ENCODE measurements at places on chromosomes 1 and 21.

DNA sequence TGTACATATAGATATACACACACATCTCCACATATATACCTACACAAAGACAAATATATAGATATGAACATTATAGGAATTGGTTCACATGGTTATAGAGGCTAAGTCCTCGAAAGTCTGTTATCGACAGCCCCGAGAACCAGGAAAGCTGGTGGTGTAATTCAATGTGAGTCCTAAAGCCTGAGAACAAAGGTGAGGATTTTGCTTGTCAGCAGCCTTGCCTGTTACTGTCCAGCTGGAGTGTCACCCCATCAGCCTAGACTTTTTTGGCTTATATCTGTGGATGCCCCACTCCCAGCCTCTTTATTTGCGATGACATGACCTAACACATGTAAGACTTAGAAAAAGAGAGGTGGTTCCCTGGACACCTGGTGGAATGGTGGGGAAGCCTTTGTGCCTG lies 97.0 kb downstream of the GIPC2 start:
- no peak for DNase-seq

- no peak for DNase-seq
Observed at GRCh38 chr1:246775531-246776385, 51.5 kb downstream of the SCCPDH start.

GRCh38 chr1:94026619-94027380 lies 94.1 kb downstream of the ABCA4 start:
- DNase-seq = no peak

DNA sequence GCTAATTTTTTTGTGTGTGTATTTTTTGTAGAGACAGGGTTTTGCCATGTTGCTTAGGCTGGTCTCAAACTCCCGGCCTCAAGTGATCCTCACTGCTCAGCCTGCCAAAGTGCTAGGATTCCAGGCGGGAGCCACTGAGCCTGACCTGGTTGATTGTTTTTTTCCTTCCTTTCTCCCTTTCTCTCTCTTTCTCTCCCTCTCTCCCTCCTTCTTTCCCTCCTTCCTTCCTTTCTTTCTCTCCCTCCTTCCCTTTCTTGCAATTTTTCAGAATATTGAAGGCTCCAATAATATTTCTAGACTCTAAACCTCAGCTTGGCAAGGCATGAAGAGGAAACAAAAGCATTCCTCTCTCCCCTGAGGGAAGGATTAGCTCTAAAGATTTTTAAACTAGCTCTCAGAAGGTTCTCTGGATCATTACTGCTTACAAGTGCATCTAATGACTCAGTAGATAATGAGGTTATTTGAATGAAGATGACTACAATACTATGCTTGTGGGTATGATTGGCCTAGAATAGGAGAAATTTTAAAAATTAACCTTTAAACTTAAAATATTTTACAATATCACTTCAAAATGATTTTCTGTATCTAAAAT lies 68.5 kb upstream of the GADD45A start:
- DNase-seq = no peak

Measured in activated T-cell treated with anti-CD3 and anti-CD28 coated beads, Interleukin-2, amount 50 U/mL, for 24 hours (primary cell).